CD4-positive, alpha-beta T cell treated with Interferon alpha-2 for 1 hour (primary cell): ENCODE measurements at places on chromosomes 2 and 18.

- no peak for DNase-seq
Observed at GRCh38 chr2:26941486-26941885, 29.0 kb upstream of the MAPRE3 start.

GRCh38 chr2:25437881-25438662 lies 96.3 kb upstream of the DNMT3A start:
- no peak for DNase-seq

GRCh38 chr2:238108423-238109183 lies 8.5 kb downstream of the ESPNL start:
- DNase-seq = no peak

- no peak for DNase-seq
Observed at GRCh38 chr2:173881886-173882285, 83.3 kb downstream of the SP3 start.

DNA sequence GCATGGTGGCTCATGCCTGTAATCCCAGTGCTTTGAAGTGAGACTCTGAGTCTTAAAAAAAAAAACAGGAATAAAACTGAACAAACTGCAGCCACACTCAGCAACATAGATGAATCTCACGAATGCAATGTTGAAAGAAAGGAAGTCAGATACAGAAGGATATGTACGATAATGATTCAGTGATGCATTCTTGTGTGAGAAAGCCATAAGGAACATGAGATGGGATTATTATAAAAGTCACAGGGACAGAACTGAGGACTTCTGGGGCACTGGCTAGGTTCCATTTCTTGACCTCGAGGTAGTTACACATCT lies 56.9 kb upstream of the SMAD2 start:
- DNase-seq = no peak

GRCh38 chr18:11167778-11168177 lies 18.4 kb upstream of the PIEZO2 start:
- no peak for DNase-seq
